Neural crest cell (in vitro differentiated cells): ENCODE measurements at places on chromosomes 16 and 17. TPM values are rescaled to one million over a fixed set of nuclear protein-coding genes. Genes with fewer than 3 reads are reported as not detected.

NPB gene
- 0.93 and 1.1 TPM in 2 replicates for total RNA-seq

DNA sequence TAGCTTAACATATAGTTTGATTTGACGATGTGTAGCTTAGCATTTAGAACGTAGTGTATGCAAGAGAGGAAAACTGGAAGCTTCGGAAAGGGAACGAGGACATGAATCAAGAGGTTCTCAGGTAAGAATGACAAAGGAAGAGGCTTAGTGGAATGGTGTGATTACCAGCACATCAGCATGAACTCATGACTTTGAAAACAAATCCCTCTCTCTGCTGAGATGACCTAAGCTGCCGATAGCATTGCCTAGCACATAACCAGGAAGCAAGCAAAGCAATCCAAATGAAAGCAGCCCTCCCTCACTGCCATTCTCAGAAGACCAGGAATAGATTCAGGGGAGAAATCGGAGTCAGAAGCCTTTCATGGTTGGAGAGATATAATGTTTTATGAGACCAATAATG, 51.3 kb upstream of the CCL1 start:
- no peak for DNase-seq

DNA sequence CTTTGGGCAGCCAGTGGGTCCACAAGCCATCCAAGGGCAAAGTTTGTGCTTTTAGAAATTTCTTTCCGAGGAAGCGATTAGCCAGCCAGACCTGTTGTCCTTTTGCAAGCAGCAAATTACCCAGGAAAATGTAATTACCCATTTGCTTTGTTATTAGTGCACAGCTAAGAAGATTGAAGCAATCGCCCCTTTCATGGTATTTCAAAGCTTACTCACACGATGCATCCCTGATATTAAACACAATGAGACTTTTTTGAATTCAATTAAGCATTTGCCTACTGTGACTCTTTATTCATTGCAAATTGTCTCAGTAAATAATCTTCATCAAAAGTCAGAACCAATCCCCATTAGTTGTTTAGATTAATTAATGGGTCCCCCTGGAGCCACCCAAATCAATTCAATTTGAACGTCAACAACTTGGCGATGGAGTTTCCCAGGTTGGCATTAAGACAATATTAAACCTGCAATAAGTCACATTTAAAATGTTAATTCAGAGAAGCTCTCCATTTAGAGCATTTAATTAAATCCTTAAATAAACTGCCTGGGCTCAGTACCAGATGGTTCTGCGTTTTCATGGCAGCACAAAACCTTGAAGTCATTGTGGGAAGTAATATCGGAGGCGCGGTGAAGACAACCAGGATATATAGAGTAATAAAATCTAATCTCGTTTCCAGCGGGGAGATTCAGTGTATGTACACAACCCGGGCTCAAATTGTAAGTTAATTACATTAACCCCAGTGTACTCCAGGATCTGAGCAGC, 366.2 kb upstream of the TNRC6C start:
- no peak for DNase-seq

GRCh38 chr17:40949418-40949817, 12.0 kb upstream of the KRT23 start:
- DNase-seq: no peak
